ENCODE measurements at places on chromosomes 7 and 10.
A peak's percentile ranks its signal among the peaks of the same experiment; 100 is the strongest.

DNA sequence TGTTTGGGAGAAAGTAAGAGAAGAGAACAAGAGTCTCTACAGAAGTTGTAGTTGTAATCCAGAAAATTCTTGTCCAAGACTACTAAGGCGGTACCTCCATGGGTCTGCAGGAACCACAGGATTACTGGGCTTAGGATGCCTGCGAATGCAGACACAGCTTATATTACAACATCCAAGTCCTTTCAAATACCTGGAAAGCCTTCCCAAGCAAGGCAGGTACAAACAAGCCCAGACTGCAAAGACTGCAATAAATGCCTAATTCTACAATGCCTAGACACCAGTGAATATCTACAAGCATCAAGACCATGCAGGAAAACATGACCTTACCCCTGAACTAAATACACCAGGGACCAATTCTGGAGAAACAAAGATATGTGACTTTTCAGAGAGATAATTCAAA is 178.2 kb downstream of the ARL4A start:
- no peak for DNase-seq

DNA sequence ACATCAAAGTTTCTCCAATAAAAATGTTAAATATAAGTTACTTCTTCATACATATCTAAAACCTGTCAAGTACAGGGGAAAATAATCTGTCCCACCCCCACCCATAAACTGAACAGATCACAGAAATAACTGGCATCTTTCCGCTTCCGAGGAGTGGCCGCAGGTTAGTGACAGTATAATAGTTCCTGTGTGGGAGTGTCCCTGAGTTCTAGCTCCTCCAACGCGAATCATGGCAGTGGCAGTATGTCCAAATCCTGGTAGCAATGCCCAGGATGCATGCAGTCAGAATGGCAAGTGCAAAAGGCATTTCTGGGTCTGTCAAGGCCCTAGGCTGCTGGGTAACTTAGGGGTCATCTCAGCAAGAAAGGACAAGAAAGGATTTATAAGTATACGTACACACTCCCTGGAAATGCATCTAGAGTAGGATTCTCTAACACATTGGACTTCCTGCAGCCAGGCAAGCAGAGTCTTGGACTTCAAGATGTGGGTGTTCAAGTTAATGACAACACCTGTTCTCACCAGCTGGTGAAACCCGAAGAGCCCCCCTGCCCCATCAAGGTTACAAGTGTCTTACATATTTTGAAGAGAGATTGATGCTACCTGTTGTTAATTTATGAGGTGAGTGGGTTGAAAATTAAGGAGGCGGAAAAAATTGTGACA is 94.4 kb upstream of the COL1A2 start:
- no peak for DNase-seq

DNA sequence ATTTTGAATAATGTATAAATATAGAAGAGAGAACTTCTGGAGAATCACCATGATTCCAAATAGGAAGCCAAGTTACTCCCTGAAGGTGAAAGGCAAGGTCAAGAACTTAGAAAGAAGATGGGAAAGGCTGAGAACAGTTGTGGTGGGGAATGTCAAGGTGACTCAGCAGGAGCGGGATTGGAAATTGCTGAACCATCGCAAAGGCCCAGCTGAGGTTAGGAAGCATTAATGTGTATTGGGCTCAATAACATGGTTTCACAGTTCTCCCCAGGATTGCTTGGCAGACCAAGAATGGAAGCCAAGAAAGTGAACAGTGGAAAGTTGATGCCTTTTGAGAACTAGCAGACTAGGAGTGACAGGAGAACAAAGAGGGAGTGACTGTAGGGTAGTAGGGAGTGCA is 133.3 kb downstream of the VTI1A start:
- no peak for DNase-seq

DNA sequence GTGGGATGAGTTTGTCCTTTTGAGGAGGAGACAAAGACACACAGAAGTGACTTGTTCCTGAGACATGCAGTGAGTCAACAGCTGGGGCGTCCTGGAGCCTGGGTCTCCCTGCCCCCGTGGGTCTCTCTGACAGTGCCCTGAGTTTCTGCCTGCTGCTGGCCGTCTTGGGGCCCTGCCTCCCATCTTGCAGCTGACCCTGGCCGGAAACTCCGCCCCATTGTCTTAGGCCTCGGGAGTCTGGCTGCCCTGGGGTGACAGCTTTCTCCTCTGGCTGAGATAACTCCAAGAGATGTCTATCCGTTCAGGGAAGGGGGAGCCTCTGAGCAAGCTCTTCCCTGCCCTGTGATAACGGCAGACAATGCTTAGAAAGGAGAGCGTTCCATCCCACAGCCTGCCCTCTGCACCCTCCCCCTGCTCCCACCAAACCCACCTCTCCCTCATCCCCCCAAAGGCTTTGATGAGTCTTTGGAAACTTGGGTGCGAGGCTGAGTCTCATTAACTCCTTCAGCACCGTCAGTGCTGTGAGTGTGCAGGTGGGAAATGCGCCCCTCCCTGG is 69.5 kb upstream of the PODXL start:
- peak; percentile 58 for DNase-seq
